RPMI8226 (cell line): ENCODE measurements at places on chromosomes 4 and X.

DNA sequence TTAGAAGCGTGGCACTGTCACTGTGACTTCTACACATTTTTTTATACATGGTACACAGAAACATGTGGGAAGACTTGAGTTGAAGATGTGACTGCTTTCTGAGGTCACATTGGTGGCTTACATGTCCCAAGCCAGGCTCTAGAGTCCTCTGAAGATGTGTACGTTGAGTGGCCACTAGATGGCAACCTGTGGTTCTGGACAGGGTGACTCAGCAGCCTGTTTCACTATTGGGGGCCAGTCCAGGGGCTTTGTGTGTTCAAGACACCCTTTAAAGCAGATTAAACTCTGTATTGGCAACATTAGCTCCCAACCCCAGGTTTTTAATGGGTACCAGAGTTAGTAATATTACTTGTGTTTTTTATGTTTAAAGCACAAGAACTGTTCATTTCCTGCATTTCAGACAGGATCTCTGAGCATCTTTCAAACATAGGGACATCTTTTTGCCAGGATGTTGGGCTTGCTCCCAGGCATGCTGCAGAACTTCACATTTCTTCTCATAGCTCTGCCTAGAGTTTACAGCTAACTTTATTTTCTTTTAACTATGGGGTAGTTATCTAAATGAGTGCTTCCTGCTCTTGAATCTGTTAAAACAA lies 53.0 kb downstream of the DCUN1D4 start:
- peak; percentile 62 for DNase-seq

- DNase-seq: peak; percentile 73
Observed at GRCh38 chrX:40651620-40652223, 4.4 kb upstream of the CXorf38 start.

DNA sequence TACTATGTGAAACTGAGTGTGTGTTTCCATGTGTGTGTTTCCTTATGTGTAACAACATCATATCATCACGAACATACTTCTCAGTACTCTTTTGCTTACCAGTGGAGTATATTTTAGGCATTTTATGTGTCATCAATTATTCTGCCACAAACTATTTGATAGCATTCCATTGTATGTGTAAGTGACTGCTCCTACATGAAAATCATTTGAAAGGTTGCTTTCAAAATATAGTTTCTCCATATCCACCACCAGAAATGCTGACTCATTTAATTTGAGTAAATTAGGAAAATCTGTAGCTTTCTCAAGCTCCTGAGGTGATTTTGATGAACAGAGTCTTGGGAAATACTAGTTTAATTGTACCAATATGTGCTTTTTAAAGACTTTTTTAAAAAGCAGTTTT lies 376.2 kb downstream of the PCDH18 start:
- DNase-seq: no peak

- no peak for DNase-seq
Observed at GRCh38 chr4:188905248-188905647, 766.0 kb downstream of the TRIML1 start.

GRCh38 chr4:19348746-19349145 lies 903.0 kb upstream of the SLIT2 start:
- DNase-seq: no peak

DNA sequence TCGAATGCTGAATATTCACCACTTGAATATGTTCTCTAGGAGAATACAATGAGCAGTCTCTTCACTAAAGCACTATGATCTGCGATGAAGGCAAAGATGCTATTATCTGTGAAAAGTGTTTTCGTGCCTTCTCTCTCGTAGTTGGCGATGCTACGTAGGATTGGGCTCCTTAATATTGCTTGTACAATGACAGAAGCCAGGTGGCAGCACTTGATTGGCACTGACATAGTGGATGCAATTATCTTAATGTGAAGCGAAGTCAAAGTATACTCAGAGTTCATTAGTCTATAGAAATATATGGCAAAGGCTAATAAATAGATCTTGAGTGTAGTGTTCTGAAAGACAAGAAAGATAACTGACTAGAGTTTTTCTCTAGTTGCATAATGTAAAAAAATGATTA lies 1135.7 kb upstream of the AGA start:
- DNase-seq: no peak

DNA sequence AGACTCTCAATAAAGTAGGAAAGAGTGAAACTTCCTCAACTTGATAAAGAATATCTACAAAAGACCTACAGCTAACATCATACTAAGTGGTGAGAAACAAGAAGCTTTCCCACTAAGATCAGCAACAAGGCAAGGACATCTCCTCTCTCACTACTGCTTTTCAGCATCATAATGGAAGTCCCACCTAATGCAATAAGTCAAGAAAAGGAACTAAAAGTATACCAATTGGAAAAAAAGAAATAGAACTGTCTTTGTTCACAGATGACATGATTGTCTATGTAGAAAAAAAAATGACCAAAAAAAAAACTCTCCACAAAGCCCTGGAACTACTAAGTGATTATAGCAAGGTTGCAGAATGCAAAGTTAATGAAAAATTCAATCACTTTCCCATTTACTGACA lies 25.1 kb upstream of the SH3RF1 start:
- DNase-seq: no peak

- no peak for DNase-seq
Observed at GRCh38 chr4:26789208-26789607, 71.4 kb upstream of the STIM2 start.

DNA sequence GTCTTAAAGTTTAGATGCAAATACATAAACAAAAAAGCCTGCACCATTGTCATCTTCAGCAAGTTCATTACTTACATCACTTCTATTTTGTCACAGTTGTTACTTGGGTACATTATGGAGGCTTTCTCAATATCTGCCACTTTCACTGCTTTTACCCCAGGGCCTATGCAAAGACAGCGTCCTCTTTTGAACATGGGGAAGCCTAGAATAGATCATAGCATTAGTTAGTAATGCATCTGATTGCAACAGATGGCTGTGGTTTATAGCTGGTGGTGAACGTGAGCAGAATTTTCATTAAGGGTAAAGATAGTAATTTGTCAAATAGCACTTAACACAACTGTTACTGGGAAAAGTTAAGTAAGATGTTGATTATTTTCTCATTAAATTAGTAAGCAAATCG lies 729 bp downstream of the CXCL11 start:
- DNase-seq: no peak

DNA sequence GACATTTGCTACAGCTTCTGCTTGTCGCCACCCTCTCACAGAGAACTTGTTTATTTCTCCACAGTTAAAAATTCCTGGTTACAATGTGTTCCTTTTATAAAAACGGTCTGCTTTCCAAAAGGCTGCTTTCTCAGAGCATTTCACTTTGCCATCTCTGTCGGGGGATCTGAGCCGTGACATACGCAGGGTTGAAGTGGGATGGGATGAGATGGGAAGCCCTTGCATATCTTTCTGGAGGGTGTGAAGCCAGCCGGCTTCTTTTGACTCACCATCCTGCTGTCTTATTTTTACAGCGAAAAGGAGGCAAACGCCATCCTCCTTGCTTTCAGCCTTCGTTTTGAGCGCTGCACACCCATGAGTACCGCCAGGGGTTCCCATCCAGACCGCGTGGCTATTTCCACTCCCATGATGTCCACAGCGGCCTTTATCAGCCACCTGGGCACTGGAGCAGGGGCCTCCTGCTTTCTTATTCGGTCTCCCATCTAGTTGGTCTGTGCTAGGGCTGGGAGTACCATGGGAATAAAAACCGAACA lies 99.8 kb upstream of the GATB start:
- DNase-seq: no peak

DNA sequence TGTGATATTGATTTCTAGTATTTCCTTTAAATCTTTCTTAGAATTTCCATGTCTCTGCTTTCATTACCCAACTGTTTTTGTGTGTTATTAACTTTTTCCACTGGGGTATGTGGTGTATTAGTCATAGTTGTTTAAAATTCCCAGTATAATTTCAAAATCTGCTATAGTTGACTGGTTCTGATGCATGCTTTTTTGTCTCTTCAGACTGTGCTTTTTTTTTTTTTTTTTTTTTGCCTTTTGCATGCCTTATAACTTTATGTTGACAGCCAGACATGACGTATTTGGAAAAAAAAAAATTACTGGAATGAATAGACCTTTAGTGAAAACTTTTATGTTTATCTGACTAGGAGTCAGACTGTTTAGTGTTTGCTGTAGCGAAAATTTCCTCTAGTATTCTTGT lies 580.4 kb downstream of the ANKRD50 start:
- DNase-seq: no peak

- DNase-seq: no peak
Observed at GRCh38 chr4:87476934-87477333, 52.2 kb downstream of the SPARCL1 start.

- DNase-seq: no peak
Observed at GRCh38 chrX:148133105-148133725, 152.1 kb downstream of the FMR1NB start.

DNA sequence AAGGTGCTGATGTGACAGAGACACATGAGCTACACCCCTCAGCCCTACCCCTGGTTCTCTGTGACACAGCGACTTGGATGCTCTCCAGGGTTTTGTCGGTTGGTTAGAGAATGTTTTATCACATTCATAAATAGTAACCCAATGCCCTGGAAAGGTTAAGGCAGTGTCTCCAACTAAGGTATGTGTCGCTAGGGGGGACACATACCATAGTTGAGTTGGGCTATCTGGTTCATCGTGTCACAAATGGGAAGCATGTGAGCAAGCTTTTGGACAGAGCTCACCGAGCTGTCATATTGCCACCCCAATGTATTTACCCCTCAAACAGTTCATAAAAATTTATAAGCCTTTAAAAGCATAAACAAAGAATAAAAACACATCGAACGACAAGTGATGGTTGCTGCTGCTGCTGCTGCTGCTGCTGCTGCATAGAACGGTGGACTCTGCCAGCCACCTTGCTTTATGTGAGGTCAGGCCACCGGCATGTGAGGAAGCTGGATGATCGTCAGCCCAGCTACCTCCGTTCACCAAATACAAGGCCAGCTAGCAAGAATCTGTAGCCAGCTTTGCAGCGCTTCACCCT lies 55.9 kb downstream of the STOX2 start:
- no peak for DNase-seq

GRCh38 chr4:70613306-70614183 lies 15.0 kb upstream of the ENAM start:
- DNase-seq: peak; percentile 68

DNA sequence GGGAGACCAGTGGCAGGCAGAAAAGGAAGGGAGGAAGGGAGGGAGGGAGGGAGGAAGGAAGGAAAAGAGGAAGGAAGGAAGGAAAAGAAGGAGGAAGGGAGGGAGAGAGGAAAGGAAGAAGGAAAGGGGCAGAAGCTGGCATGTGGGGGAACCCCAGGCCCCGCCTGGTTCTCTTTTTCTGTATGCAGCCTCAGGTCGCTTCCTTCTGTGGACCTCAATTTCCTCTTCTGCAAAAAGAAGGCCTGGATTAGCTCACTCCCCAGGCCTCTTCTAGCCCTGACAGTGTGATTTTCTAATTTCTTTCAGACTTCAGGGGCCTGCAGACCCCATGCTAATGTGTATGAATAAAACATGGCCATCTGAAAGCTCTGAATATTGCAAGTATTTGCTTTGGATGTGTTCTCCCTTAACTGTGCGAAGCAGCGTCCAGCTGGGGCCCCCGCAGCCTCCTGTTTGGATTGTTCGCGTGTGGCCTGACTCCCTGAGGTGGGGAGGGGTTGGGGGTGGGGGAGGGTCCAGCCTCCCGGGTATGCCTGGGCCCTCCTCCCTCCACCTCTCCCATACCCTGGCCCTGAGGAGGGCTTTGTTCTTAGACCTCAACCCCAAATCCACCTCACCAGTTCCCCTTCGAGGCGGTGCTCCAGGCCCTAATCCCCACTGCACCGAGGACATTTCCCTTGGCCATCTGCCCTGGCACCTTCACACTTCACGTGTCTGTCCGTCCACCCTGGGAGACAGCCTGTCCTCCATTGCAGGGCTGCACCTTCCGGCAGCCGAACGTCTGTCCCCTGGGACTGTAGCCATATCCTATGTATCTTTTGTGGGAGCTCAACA lies 199.9 kb upstream of the ATP6AP2 start:
- DNase-seq: no peak

GRCh38 chr4:130424211-130424610 lies 1328.3 kb downstream of the C4orf33 start:
- no peak for DNase-seq

GRCh38 chrX:108132876-108133275 lies 41.3 kb downstream of the ATG4A start:
- no peak for DNase-seq

DNA sequence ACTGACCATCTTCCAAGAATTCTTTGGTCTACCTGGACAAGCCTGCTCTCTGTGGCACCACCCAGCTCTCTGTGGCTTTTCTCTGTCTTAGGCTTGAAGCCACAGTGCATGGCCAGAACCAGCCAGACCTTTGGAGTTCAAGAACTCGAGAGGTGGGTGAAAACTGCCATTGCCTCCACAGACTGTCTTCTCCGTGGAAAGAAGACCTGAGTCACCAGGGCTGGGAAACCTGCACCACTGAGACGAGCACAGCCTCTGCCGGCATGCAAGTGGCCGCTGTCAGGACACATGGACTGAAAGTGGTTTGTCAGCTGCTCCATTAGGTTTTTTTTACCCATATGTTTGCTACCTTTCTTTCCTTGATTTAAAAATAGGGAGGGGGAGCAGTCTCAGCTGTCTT lies 74.5 kb downstream of the MGST2 start:
- DNase-seq: peak; percentile 11

DNA sequence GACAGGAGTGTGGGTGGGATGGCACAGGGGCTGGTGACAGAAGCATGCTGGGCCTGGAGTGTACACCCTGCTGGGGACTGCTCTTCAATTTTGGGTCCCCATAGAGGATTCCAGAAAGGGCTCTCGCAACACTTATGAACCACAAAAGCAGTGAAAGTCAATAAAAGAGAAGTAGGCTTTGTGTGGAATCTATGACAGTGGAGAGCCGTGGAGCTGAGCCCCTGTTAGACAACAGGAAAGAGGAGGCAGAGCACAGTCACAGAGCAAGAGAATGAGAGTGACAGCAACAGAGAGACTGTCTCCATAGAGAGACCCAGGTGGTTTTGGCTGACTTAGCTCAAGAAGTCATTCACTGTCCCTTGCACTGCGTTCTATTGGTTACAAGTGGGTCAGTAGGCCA lies 135.1 kb upstream of the ATP6AP2 start:
- DNase-seq: no peak

DNA sequence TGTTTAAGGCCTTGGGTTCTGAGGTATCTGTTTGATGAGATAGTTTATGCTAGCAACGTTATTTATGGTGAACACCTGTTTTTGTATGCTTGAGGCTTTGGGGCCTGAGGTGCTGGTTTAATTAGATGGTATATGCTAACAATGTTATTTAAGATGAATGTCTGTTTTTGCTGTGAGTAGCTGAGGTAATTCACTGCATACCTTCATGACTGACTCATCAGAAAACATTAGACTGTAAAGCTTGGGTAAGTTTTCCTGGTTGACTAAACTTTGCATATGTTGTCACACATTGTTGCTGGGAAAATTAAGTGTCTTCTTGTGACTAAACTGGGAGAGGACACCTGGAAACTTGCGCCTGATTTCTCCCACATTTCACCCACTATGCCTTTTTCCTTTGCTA lies 1026.6 kb downstream of the RAPGEF2 start:
- DNase-seq: no peak

DNA sequence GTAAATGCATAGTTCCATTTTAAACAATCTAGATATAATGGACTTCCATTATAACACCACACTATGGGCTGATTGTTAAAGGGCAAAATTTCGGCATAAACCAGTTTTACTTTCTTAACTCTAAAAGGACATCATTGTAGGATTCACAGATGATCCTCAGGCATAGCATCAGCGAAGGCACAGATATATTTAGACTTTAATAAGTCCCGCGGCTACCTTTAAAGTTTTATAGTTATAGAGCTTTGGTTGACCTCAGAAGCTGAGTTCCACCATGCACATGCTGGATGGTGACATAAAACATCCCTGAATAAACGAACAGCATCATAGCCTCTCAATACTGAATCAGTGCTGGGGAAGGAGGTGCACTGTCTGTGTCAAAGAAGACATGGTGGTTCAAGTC lies 125.0 kb upstream of the PDLIM3 start:
- no peak for DNase-seq
